ENCODE measurements at places on chromosomes 2 and 18.

DNA sequence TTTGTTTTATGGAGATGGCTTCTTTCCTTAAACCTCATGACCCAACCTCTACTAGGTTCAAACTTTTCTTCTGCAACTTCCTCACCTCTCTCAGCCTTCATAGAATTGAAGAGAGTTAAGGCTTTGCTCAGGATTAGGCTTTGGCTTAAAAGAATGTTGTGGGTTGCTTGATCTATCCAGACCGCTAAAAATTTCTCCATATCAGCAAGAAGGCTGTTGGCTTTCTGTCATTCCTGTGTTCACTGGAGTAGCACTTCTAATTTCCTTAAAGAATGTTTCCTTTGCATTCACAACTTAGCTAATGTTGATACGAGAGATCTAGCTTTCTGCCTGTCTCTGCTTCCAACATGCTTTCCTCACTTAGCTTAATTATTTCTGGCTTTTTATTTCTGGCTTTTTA is 58.1 kb upstream of the KYNU start:
- DNase-seq = no peak

- no peak for DNase-seq
These were observed 1108.1 kb upstream of the CHAC2 start for GRCh38 chr2:52659546-52659945.

- peak; percentile 8 for DNase-seq
These were observed 100.7 kb downstream of the RAPGEF4 start for GRCh38 chr2:172836347-172836821.

DNA sequence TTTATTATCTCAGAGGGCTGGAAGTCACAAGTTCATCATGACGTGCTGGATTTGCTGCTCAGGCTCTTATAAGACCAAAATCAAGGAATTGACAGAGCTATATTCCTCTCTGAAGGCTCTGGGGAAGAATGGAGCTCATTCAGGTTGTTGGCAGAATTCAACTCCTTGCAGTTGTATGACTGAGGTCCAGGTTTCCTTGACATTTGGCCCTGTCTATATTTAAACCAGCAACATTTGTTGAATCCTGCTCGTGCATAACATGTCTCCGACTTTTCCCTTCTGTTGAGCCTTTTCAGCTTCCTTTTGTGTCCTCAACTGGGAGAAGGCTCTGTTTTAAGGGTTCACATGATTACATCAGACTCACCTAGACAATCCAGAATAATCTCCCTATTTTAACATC is 203.4 kb downstream of the PDE11A start:
- DNase-seq = no peak

GRCh38 chr2:120302301-120302700 is 43.6 kb upstream of the INHBB start:
- no peak for DNase-seq

DNA sequence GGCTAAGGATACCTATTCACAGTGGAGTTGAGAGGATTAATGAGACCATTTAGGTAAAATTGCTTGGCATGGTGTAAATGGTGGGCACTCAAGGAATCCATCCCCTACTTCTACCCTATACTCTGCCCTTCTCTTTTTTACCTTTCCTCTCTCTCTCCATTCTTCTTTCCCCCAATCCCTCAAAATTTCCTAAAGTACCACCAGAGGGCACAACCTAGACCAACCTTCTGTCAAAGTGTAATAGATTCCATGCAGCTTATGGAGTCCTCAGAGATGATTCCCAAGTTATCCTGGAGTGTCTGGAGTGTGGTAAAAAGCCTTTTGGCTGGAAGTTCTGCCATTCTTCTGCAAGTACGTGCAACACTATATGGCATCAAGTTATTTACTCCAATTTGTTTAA is 33.0 kb upstream of the CCDC195 start:
- no peak for DNase-seq
